Epithelial cell of alveolus of lung (primary cell): ENCODE measurements at places on chromosomes 12 and 14. TPM values are rescaled to one million over a fixed set of nuclear protein-coding genes. Genes with fewer than 3 reads are reported as not detected.

The DPPA3 gene
- total RNA-seq: not detected in 2 replicates

The GLTP gene
- 41.0 and 46.0 TPM in 2 replicates for total RNA-seq

The LTBP2 gene
- total RNA-seq: 52.7 and 110 TPM in 2 replicates

The SLC2A13 gene
- 8.4 and 27.4 TPM in 2 replicates for total RNA-seq

The BDKRB2 gene
- total RNA-seq: 43.4 and 49.1 TPM in 2 replicates
